PC-9 (cell line): ENCODE measurements at places on chromosomes 1 and 21. TPM values are rescaled to one million over a fixed set of nuclear protein-coding genes. Genes with fewer than 3 reads are reported as not detected.

WDR47 gene
- total RNA-seq: 6.4 and 8.3 TPM in 2 replicates

OR2T33 gene
- not detected in 2 replicates for total RNA-seq

ERICH3 gene
- not detected in 2 replicates for total RNA-seq

TRAF3IP3 gene
- total RNA-seq: not detected in 2 replicates

OR14K1 gene
- total RNA-seq: not detected in 2 replicates

PLA2G5 gene
- total RNA-seq: not detected in 2 replicates

SPRR2A gene
- not detected in 2 replicates for total RNA-seq

GNAT2 gene
- total RNA-seq: 0.52 and 0.63 TPM in 2 replicates

DNA sequence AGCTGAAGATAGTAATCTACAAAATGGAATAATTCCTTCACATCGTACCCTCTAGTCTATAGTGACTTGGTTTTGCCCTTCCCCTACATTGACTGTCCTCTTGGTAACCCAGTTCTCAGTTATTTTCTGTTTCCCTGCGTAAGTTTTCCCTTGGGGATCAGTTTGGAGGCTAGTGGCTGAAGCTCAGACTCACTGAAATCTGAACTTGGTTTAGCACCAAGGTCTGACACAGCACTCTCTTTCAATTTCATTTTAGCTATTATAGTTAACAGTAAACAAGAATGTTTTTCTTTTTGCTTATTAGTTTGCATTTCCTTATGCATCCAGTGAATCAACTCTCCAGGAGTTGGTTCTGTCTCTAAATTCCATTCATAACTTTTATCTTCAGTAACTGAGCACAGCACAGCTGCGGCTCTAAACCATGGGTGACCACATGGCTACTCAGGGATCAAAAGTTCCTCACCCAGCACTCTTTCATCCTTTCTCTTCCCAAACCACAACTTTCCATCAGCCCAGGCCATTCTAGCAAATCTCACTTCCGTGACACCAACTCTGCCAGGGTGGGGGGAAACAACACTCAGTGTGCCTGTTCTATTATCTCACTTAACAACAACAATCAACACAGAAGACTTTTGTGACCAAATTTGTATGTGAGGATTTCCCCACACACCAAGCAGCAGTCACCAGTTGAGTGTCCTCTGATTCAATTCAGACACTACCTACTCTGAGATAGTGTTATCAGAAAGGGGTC, 17.6 kb upstream of the IFI6 start:
- DNase-seq: no peak

- no peak for DNase-seq
These were observed 18.4 kb upstream of the GADD45A start for GRCh38 chr1:67666636-67667035.

GRCh38 chr1:62307895-62308492, 11.2 kb downstream of the KANK4 start:
- DNase-seq: peak; percentile 89

GRCh38 chr1:147635342-147635741, 35.0 kb downstream of the ACP6 start:
- DNase-seq: no peak

DNA sequence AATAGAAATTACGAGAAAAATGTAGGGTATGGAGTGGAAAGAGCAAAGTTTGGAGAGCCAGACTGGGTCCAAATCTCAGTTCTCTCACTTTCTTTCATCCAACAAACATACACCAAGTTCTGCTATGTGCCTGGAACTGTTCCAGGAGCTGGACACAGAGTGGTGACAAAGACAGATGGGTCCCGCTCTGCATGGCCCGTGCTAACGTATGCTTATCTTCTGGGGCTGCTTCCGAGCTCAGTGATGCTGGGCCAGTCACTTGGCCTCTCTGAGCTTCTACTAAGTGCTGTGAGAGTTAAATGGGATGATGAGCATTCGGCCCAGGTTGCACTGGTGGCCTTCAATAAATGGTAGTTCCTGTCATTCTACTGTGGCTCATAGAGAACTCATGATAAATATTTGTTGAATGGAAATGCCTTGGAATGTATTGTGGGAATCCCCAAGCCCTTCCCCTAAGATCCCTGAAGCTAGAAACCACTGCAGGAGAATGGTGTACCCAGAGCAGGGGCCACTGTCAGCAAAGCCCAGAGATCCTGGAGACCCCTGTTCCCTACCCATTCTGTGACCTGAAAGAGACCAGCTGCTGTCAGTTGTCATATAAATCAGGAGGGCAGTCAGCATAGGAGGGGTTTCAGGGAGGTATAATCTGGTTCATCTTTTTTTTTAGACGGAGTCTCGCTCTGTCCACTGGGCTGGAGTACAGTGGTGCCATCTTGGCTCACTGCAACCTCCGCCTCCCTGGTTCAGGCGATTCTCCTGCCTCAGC, 3.8 kb downstream of the LEMD1 start:
- DNase-seq: no peak

GRCh38 chr1:172928412-172928811, 122.3 kb downstream of the TNFSF18 start:
- no peak for DNase-seq

DNA sequence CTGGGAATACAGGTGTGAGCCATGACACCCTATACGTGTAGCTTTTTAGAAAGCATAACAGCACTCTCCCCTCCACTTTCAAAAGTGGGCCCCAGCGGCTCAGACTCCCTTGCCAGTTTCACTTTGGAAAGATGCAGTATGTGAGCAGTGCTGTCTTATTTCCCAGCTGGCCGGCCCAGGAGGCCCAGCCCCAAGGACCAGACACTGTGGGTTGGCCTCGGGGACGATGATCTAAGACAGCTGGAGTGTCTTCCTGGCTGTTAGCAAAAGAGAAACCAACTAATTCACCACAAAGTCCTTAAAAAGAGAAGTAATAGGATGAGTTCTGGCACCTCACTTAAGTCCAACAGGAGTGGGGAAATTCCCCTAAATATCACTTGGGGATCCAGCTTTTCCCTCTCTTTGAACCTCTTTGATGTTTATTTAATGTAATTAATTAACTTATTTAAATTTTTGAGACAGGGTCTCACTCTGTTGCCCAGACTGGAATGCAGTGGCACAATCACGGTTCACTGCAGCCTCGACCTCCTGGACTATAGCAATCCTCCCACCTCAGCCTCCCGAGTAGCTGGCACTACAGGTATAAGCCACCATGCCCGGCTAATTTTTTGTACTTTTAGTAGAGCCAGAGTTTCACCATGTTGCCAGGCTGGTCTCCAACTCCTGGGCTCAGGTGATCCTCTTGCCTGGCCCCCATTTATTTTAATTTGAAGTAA, 17.6 kb upstream of the CLIC4 start:
- no peak for DNase-seq

DNA sequence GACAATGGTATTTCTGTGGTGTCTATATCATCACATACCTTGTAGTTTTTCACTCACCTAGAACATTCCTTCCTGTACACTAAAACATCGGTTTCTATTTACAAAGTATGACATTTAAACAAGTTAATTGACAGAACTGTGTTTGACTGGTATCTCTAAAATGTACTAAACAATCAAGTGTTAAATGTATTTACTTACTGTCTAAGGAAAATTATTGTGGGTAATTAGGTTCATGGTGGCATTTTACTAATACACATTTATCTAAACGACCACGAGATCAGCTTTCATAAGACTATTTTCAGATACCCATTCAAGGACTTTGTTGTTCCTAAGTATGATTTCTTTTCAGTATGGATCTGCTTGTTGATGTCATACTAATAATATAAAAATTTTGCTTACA, 115.2 kb downstream of the ADGRL2 start:
- DNase-seq: no peak

GRCh38 chr1:203968761-203969160, 104.2 kb upstream of the SOX13 start:
- DNase-seq: no peak

- no peak for DNase-seq
These were observed 11.8 kb downstream of the PSEN2 start for GRCh38 chr1:226882187-226882586.

DNA sequence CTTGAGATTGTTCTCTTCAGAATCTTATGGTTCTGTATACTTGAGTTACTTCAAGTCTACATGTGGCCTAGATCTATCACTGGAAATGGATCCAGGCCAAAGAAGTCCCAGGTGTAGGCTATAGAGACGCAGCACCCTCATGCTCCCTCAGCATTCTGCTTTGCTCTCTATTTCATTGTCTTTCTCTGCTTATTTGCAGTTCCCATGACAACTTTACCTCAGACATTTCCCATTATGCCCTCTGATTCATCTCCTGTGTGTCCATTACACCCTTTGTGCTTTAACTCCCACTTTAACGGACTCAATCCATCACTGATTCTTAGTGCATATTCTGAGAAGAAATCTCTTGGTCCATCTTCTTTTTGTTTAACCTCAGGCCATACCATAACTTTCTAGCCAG, 236.9 kb upstream of the NRIP1 start:
- no peak for DNase-seq

GRCh38 chr1:26239936-26240335, 5.9 kb downstream of the CEP85 start:
- no peak for DNase-seq

- DNase-seq: no peak
These were observed 822 bp downstream of the MTX1 start for GRCh38 chr1:155209312-155209721.

DNA sequence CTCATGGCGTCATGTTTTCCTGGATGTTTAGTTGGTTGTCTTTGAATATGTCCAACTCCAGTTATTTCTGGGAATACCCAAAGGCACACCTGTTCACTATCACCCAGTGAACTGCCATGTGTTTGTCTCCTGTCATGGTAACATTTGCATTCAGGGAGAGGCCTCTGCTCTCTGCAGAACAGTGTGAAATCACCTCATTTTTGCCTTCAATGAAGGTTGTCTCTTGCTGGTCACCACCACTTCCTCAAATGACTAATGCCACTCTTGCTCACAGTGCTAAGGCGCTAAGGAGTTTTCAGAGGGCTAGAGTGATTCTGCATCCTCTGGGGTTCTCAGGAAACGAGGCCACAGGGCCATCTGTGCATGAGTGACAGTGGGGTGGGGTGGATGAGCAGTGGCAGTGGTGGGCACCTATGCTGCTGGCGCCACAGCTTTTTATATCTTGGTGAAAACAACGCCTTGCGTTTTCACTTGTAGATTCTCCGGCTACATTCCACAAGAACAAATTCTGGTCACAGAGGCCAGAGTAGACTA, 60.0 kb upstream of the ATP5PO start:
- DNase-seq: peak; percentile 66

- DNase-seq: no peak
These were observed 765 bp upstream of the VPS45 start for GRCh38 chr1:150066838-150067183.

- no peak for DNase-seq
These were observed 146.4 kb downstream of the FGGY start for GRCh38 chr1:59443310-59443709.

DNA sequence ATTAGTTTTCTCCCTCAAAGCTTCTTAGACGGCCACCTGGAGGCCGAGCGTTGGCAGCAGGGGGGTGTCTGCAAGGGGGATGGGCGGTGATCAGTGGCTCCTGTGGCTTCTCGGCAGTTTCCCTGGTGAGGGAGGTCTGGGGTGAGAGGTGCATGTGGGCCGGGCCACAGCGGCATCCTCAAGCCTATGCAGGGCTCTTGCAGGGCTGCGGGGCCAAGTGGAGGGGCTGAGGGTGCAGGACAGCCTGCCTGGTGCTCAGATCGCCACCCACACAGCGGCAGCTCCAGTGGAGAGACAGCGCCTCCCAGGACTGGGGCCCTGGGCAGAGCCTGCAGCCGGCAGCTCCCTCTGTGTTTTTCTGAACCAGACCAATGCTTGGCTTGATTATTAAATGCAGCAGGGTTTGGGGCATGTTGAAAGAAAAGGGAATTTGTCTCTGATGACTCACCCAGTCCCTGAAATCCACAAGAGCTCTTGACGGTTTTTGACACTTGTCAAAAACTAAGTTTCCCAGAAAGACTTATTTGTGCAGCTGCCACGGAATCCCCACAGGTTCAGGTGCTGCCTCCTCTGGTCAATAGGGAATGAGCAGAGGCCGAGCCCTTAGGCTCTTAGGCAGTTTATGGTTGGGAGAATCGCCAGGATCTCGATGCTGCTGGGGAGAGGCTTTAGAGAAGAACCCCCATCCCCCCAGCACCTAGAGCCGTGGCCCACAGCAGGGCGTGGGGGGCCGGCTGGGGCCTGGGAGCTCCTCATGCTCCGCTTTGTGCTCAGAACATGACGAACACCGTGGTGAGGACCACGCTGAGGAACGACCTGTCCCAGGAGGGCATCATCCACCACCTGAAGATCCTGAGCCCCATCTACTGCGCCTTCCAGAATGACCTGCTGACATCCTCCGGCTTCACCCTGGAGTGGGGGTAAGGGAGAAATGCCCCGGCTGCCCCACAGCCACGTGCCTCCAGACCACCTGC, 54.7 kb downstream of the UMODL1 start:
- DNase-seq: peak; percentile 72

GRCh38 chr1:18641005-18641941, 10.6 kb downstream of the PAX7 start:
- DNase-seq: no peak

GRCh38 chr1:41101950-41102607, 80.6 kb upstream of the SLFNL1 start:
- peak; percentile 41 for DNase-seq

- DNase-seq: no peak
These were observed 7.7 kb downstream of the DUSP10 start for GRCh38 chr1:221734187-221734586.

GRCh38 chr1:230725256-230726012, 11.5 kb upstream of the AGT start:
- DNase-seq: no peak

DNA sequence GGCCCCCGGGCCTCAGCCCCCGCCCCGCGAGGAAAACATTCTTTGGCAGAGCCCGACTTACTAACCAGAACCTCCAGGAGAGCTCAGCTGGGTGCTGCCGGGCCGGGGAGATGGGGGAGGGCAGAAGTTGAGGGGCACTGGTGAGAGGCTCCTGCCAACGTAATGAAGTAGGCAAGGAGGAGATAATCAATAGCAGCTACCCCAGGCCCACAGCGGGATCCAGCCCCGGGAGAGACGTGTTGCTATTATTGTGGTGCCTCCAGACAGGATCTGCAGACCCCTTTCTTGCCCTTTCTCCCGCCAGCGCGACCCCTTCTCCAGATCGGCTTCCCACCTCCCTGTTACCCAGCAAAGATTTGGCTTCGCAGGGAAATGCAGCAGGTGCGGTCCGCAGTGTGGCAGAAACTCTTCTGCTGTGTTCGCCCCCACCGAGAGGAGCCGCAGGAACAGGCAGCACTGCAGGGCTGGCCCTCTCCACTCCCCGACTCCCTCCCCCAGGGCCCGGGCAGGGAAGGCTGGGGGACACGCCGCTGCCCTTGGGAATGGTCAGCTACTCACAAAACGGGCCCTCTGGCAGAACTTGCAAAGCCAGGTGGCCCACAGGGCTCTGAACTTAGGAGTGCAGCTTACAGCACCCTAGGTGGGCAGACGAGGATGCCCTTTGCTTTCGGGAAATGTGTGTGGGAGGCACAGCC, 1.5 kb upstream of the KCNA2 start:
- no peak for DNase-seq
